ENCODE measurements at places on chromosomes 12 and 14.

GRCh38 chr12:26283046-26283445, 87.7 kb downstream of the SSPN start:
- no peak for DNase-seq

DNA sequence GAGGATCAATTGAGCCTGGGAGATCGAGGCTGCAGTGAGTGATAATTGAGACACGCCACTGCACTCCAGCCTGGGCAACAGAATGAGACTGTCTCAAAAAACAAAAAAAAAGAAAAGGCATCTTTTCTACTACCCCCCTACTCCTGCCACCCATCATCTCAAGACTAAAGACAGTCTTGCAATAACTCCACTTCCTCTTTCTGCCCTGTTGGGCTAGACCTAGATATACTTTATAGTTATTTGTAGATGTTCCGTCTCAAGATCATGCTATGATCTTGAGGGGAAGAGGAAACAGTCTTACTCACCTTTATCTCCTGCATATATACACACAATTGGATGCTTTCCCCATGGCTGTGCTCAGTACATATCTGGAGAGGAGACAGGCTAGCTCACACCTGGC, 12.1 kb upstream of the ESPL1 start:
- no peak for DNase-seq

GRCh38 chr12:3995306-3995705, 122.1 kb upstream of the PARP11 start:
- no peak for DNase-seq

- DNase-seq, result no peak
Measured at GRCh38 chr14:102103062-102103695, 16.3 kb upstream of the HSP90AA1 start.

DNA sequence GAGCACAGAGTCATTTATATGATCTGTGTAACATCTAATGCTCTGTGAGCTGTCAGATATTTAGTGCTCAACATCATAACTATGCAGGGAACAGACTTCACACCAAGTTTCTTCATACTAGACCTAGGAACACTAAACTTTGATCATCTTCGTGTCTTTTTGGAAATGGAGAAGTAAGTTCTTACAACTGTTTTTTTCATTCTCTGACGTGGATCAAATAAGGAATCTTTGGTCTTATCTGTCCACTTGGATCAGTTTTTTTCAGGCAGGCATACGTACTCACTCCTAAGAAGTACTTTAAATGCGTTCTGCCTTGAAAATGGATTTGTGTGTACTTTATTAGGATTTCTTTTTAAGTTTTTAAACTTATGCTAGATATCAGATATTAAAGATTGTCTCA, 191.0 kb downstream of the FBXL14 start:
- no peak for DNase-seq

DNA sequence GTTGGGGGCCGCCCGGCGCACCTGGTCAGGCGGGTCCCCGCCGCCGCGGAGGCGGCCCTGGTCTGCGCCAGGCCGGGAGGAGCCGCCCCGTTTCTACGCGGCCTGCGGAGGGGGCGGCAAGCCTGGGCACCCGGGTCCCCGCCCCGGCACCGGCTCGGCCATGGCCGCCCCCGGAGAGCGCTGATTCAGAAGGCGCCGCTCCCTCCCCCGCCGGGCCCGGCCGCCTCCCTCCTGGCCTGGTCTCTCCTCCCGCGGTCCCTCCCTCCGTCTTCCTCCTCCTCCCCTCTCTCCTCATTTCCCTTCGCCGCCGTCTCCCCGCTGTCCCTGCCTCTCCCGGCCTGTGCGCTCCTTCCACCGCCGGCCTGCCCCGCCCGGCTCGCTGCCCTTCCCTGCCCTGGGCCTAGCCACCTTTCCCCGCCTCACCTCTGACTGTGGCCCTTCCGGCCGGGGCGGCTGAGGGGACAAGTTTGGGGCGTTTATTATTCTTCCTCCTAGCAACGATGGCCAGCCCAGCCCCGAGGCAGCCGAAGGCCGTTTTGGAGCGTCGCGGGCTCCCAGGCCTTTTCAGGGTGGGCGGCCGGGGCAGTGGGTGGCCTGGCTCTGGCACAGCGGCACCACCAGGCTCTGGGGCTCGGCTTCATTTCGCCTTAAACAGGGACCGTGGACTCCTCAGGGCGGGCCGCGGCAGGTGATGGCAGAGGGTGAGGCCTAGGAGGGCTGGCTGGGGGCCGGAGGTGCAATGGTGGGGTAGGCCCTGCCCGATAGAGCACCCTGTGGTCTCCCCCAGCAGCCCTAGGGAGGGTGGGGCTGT, 768 bp downstream of the CEP170B start:
- DNase-seq, result no peak

DNA sequence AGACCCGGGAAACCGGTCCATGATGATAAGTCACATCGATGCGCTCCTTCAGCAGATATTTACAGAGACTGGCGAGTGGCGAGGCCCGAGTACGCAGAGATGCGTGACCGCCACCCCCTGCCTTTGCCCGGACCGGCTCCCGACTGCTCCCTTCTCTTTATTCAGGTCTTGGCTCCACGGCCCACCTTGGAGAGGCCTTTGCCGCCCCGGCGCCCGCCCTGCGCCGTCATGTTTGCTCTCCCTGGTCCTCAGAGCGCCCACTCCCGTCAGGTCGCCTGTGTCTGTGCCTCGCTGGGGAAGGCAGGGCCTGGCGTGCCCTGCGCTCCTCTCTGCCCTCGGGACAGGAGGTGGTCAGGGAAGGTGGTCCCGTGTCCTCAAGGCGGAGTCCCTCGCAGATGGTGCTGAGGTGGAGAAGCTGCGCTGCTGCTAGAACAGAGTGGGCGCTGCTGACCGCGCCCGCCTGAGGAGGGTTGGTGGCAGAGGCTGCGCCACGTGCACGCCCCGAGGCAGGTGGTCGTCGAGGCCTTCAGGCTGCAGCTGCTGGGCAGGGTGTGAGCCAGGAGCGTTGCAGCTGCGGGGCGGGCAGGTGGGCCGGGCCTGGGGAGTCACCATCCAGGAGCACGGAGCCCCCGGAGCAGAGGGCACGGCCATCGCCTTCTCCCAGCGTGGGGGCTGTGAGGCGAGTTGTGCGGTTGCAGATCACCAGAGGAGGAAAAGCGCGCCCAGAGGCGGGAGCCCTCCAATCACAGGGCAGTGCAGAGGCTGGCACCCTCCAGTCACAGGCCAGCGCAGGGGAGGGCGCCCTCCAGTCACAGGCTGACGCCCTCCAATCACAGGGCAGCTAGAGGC, 27.2 kb downstream of the DDX51 start:
- DNase-seq, result no peak

GRCh38 chr14:100291305-100292075, 14.8 kb downstream of the SLC25A29 start:
- DNase-seq, result no peak

- no peak for DNase-seq
Measured at GRCh38 chr12:66140731-66141130, 10.2 kb upstream of the LLPH start.

DNA sequence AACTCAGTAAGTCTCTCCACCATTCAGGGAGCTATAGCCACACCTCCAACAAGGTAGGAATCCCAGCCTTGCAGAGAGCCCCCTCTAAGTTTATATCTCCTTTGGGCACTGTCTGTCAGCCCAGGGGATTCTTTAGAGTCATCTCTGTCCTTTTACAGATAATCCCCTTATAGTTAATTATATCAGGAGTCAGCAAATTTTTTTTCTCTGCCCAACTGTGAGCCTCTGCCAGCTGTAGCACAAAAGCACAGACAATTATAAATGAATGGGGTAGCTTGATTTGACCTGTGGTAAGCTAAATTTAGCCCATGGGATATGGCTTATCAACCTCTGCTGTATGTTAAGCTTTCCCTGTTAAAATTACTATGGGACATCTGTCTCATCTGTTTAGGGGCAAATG, 8.3 kb downstream of the CEP128 start:
- DNase-seq, result no peak

DNA sequence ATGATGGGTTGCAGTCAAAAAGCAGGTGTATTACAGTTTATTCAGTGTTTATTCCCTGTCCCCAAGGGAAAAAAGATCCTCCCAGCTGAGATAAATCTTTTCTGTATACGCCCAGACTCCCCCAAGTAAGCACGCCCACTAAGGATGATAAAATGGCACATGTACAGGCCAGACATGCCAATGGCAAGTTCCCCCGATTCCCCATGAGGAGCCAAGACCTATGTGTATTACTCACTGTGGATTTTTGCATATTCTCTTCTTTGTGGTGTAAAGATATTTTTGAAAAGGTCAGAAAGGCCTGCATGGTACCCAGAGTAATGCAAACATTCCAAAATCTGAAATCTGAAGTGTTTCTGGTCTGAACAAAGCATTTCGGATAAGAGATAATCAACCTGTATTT, 22.2 kb downstream of the NR2C1 start:
- DNase-seq, result no peak

DNA sequence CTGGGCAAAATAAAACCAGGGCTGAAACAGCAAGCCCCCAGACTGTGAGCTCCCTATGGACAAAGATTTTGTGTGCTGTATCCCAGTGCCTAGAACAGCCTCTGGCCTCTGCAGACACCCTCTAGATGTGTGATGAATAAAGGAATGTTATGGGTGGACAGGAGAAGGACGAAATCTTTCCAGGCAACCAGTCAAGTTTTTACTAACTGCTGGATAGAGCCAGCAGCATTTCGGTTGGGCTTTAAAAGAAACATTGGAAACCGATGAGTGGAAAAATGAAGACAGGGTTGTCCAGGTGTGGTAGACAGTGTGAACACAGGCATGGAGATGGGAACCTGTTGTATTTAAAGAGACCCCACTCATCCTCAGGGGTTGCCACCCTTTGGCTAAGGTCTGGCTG, 4.0 kb downstream of the CHGA start:
- DNase-seq, result no peak

GRCh38 chr14:38311655-38312054, 55.8 kb upstream of the CLEC14A start:
- DNase-seq, result no peak

DNA sequence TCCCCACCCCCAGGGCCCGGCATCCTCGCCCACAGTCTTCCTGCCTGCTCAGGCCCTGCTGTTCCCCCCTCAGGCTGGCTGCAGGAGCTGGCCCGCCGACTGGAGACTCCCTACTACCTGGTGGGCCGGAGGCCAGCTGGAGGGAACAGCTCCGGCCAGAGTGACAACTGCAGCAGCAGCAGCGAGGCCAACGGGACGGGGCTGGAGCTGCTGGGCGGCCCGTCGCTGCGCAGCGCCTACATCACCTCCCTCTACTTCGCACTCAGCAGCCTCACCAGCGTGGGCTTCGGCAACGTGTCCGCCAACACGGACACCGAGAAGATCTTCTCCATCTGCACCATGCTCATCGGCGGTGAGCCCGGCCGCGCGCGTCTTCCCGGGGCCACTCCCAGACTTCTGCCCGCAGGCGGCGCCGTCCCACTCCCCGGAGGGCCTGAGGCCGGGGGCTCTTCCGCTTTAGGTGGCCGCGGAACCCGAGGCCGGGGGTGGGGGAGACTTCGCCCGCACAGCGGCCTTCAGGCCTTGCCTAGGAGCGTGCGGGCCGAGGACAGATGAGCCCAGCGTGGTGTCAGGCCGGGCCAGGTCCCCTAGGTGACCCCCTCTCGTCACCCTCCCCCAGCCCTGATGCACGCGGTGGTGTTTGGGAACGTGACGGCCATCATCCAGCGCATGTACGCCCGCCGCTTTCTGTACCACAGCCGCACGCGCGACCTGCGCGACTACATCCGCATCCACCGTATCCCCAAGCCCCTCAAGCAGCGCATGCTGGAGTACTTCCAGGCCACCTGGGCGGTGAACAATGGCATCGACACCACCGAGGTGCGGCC, 10.2 kb downstream of the KCNH3 start:
- DNase-seq, result no peak

DNA sequence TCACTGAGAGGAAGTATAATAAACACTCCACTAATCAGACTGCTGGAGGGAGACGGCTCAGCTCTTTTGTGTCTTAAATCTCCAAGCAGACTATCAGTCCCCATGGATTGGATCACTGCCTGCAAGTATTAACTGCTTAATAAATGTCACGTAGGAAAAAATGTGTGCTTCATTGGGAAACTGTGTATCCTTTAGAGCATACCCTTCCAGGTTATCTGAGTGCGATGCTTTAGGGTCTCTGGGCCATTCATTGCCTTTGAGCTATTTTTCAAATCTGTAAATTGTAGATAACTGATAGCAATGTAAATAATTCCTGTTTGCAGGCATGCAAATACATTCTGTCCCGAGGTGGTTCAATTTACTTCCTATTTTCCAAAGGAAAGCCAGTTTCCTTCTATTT, 45.0 kb upstream of the VASH1 start:
- no peak for DNase-seq

DNA sequence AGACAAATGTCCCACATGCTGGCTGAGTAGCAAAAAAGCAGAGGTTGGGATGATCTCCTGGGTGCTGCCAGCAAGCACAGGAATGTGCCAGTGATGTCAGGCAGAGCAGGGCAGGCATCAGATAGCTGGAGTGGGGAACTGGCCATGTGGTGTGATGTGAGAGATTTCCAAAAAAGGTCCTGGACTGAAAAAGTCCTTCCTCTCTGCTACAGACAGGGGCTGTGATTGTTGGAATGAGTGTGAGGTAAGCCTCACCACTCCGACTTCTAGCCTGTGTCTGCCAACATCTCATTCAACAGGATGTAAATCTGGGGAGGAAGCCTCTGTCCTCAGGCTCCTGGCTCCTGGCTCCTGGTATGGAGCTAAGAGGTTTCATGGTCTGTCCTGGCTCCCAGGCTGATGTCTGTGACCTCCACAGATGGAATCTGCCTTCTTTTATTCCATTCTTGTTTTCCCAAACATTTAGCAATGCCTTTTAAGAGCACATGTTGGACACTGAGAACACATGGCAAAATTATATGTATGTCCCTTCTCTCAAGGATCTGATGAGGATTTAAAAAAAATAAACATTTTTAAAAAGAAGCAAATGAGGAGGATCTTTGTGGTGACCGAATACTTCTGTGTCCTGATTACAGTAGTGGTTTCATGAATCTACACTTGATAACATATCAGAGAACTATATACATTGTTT, 50.1 kb upstream of the STK38L start:
- peak; percentile 80 for DNase-seq

GRCh38 chr12:18808221-18808620, 70.3 kb downstream of the CAPZA3 start:
- no peak for DNase-seq

- DNase-seq, result no peak
Measured at GRCh38 chr12:40726366-40726765, 34.1 kb downstream of the CNTN1 start.

GRCh38 chr12:43349863-43350262, 202.1 kb downstream of the ADAMTS20 start:
- no peak for DNase-seq

- peak; percentile 79 for DNase-seq
Measured at GRCh38 chr12:79547735-79548609, 142.8 kb downstream of the PAWR start.

- no peak for DNase-seq
Measured at GRCh38 chr12:7039403-7039802, 21.1 kb upstream of the C1S start.

GRCh38 chr14:64201296-64201695, 92.9 kb downstream of the ESR2 start:
- no peak for DNase-seq

Data from HFF-Myc (cell line).